AG04450 (cell line): ENCODE measurements at places on chromosomes 4 and X.

DNA sequence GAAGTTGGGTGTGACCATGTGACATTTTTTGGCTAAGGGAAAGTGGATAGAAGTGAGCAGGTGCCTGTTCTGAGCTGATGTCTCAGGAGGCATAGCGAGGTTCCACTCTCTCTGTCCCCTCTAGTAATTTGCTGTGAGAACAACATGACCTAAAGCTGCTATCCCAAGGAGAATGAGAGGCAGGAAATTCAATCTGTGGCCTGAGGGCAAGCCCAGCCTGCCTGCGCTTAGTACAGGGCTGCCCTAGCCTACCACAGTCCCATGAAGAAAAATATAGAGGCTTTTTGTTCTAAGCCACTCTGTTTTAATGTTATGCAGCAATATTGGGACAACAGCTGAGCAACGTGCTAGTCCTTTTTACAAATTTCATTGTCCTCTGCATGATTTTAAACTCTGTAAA is 193.1 kb downstream of the LDB2 start:
- no peak for DNase-seq

DNA sequence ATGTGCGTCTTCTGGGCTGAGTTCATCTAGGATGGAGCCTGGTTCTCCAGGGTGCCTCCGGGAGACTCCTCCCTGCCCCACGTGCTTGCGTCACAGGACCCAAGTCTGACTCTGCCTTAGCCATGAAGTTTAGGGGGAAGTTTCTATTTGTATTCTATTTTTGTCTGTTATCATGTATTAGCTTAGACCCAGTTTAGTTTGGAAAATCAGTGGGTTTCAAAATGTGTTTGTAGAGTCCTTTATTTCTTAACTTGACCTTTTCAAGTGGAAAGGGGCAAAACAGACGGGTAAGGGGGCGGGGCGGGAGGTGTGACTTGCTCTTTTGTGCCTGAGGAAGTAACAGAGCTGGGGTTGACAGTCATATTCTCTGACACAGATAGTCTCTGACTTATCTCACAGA is 86.0 kb downstream of the HTT start:
- DNase-seq, result no peak

DNA sequence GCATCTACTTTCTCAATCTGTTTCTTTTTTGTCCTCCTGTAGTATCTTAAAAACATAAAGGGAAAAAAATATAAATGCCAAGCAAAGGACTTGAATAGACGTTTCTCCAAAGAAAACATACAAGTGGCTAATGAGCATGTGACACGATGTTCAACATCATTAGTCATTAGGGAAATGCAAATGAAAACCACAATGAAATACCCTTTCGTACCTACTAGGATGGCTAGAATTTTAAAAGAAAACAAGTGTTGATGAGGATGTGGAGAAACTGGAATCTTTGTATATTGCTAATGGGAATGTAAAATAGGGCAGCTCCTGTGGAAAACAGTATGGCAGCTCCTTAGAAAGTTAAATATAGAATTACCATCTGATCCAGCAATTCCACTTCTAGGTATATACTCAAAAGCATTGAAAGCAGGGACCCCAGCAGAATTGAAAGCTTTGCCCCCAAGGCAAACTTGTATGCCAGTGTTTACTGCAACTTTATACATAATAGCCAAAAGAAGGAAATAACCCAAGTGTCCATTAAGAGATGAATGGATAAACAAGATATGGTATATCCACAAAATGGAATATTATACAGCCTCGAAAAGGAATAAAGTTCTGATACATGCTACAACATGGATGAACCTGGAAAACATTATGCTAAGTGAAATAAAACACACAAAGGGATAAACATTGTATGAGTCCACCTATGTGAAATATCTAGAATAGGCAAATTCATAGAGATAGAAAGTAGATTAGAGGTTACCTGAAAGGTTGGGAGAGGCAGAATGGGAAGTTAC is 138.3 kb downstream of the SH3KBP1 start:
- no peak for DNase-seq

DNA sequence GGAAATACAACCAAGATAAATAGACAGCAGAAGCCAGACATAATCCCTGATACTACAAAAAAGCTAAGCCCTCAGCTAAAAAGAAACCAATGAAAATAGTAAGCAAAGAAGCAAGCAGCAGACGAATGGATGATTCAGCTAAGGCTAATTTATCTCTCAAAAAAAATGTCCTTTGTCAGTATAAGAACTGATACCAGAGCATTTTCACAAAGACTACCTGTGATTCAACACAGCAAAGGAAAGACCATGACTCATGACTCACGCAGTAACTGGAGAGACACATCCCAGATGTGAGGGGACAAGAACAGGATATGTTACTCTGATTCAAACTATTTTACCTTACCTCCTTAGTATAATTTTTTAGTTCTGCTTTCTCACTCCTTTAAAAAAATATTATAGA is 22.7 kb upstream of the TMPRSS11F start:
- DNase-seq, result no peak

DNA sequence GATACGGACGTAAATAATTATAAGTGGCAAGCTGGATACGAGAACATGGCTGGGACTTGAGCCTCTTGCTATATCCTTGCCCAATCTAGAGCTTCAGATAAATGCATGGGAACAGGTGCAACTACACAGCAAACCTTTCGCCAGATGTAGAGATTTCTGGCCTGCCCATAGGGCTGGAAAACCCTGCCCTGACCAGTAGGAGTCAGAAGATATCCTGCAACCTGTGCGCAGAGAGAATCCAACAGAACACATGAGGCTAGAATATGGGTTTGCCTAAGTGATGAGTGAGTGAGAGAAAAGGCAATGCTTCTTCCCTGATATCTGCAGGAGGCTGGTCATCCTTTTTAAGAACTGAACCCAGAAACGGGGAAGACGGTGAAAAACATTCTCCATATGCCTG is 805.3 kb upstream of the TENM3 start:
- DNase-seq, result no peak

GRCh38 chr4:114649908-114650307 is 51.3 kb downstream of the UGT8 start:
- no peak for DNase-seq

DNA sequence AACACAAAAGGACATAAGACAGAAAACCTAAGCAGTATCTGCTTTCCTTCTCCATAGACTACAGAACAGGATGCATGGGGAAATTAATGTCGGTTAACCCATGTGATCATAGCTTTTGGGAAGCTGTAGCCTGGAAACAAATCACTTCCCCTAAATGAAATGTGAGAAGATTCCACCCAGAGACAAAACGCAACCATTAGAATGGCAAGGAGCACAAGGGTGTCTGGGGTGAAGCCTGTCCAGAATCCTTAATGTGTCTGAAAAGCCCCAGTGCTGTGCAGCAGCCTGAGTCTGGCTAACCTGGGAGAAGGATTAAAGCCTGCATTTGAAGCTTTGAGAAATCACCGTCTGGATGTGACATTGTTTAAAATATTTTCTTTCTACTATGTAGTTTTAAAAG is 213.3 kb downstream of the ANKRD50 start:
- DNase-seq, result no peak

DNA sequence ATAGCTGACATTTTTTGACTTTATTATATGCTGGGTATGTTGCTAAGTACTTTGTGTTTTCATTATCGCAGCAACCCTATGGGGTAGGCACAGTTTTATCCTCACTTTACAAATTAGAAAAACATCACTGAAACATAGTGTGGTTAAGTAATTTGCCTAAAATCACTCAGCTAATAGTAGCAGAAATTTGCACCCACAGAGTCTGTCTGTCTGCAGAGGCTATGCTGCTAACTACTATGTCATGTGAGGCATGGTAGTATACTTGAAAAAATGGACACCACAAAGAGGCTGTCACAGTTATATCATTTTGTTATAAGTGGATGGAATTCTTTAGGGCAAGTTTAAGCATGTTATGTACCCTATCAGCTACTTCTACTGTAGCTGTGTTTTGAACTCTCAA is 69.0 kb downstream of the STAG2 start:
- DNase-seq, result no peak

- DNase-seq, result no peak
Measured at GRCh38 chr4:133823177-133823576, 378.4 kb downstream of the PABPC4L start.

GRCh38 chr4:121728066-121728465 is 31.3 kb upstream of the ANXA5 start:
- DNase-seq, result no peak

- DNase-seq, result peak; percentile 21
Measured at GRCh38 chrX:53251307-53251706, 26.3 kb upstream of the KDM5C start.

DNA sequence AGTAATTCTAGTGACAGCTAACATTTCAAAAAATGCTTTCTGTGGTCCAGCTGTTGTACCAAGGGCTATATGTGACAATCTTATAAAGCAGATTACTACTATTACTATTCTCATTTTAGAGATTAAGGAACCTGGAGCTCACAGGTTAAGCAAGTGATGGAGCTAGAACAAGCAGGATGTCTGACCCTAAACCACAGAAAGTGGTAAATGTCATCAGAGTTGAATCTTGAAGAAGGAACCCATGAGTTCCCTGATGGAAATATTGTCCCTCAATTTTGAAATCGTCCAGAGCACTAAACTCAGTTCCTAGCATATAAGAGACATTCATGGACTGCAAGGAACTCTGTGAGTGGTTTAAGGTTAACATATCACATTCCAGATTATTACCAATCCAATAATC is 214.0 kb downstream of the APBB2 start:
- DNase-seq, result no peak

DNA sequence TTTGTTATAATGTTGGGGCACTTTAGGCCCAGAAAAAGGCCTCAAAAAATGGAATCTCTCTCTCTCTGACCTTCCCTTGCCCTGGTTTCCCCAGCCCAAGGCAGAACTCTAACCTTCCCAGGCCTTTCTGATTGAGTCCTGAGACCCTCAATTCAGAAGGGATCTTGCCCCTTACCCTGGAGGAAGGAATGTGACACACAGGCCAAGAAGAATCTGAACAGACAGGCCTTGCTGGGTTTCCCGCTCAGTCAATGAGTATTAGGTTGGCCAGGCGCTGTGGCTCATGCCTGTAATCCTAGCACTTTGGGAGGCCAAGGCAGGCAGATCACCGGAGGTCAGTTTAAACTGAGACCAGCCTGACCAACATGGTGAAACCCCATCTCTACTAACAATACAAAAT is 27.6 kb downstream of the ELOVL6 start:
- DNase-seq, result no peak

DNA sequence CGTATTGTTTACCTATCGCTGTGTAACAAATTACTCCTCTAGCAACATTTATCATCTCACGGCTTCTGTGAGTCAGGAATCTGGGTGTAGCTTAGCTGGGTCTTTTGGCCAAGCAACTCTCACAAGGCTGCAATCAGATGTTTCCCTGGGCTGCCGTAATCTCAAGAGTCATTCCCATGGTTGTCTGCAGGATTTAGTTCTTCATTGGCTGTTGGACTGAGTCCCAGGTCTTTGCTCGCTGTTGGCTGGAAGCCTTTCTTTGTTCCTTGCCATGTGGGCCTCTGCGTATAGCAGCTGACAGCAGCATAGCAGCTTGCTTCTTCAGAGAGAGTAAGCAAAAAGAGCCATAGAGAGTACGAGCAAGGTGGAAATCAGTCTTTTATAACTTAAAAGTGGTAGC is 16.8 kb downstream of the POLR2B start:
- DNase-seq, result peak; percentile 87

DNA sequence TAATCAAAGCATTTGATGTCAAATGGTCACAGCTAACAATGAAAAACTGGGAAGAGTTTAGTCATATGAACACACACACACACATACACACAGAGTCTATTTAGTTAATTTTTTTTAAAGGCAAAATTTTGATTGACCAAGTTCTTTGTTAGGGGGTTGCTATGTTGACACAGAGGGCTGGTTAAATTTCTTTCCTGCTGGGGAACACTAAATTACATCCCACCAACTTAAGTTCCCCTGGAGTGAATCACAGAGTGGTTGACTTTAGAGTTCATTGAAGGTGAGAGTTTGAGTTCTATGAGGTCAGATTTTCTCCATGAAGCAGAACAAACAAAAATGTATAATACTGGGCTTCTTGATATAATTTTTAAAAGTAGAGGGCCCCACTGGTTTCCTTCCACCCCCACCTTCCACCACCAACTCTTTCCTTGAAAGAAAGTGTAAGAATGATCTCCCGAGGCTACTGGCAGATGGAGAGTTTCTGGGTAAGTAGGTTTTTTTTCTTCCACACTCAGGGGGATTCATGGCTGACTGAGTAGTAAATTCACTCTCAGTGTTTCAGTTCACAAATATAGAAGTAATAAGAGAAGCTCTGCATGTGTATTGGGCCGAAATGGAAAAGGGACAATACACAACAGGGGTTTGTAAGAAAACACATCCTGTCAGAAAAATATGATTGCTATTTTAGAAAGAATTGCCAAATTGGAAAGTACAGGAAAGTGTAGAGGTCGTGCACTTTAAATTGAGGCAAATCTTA is 917.0 kb upstream of the LCORL start:
- DNase-seq, result no peak

- no peak for DNase-seq
Measured at GRCh38 chr4:108006361-108006760, 16.7 kb downstream of the HADH start.

- no peak for DNase-seq
Measured at GRCh38 chrX:123884809-123885408, 25.1 kb downstream of the XIAP start.

- DNase-seq, result no peak
Measured at GRCh38 chrX:106243376-106243775, 75.3 kb downstream of the PWWP3B start.

- no peak for DNase-seq
Measured at GRCh38 chr4:79198951-79199587, 126.8 kb downstream of the NAA11 start.

DNA sequence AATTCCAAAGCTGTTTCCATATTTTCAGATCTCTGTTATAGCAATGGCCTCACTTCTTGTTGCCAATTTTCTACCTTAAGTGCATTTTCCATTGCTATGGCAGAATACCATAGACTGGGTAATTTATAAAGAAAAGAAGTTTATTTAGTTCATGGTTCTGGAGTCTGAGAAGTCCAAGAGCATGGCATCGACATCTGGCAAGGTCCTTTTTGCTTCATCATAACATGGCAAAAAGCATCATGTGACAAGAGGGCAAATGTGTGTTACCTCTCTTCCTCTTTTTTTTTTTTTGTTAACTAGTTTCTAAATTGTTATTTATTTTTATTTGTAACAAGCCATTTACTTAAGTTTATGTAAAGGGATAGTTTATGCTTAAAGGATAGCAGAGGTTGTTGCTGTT is 45.2 kb upstream of the SYTL5 start:
- no peak for DNase-seq

DNA sequence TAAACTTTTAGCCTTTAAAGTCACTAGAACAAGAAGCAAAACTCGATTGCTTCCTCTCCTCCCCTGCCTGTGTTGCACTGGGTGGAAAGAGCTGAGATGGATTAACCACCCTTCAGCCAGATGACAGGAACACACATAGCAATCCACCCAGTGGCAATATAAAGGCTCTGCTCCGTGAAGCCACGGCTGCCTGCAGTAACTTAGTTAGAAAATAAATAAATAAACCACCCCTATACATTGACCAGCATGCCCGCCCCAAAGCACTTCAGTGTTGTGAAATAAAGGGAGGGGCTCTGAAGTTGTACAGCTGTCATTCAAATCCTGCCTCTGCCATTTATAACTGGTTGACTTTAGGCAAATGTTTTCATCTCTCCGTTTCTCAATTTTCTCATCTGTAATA is 217.1 kb upstream of the LDB2 start:
- DNase-seq, result no peak

- no peak for DNase-seq
Measured at GRCh38 chr4:78601013-78601412, 49.4 kb downstream of the ANXA3 start.
